Memory B cell (primary cell): ENCODE measurements at places on chromosomes 7 and 10.

DNA sequence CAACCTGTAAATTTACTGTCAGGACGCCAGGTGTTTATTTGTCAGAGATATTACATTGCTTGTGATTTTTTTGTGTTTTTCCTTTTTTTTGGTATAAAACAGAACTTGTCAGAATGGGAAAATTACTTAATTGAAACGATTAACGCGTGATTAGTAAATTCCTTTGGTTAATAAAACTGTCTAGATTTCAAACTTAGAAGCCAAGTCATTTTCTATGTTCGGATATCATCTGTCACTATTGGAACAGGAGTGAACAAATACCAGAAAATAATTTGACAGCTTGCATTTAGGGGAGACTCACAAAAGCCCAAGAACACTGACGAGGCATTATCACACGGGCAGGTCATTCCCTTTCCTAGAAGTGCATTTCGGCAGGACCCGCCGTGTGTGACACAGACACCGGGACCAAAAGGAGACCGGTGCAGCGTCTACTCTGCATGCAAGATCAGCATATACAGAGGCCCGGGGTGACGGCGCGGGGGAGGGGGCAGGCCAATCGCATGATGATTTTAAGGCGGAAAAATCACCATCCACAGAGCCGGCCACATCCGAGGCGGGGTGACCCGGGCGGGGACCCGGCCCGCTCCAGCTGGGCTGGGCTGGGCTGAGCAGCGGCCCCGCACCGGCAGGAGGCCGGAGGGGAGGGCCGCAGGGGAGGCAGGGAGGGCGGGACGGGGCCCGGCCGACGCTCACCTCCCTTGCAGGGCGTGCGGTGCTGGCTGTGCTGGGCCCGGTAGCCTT is 841 bp downstream of the GLUD1 start:
- H3K27ac ChIP-seq = peak overlapping the region; percentile 85
- no peaks in the 10 kb centered on the region for H3K27me3 ChIP-seq
- peak; percentile 52 for DNase-seq
- peaks cover 34% of the 10 kb centered on the region for H3K4me1 ChIP-seq

DNA sequence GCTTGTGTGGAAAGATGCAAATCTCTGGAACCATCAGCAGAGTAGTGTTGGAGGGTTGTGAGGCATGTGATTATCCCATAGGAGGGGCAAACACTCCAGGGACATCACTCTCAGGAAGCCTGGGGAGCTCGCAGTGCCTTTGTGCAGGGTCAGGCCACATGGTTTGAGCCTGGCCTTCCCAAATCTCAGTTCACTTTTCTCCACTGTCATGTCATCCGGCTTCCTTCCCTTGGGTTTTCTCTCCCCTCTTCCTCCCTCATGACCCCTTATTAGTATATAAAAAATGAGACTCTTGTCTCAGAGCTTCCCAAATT is 20.4 kb downstream of the TSPAN14 start:
- no peaks in the 10 kb centered on the region for H3K27me3 ChIP-seq
- H3K27ac ChIP-seq = peak overlapping the region; percentile 97
- H3K36me3 ChIP-seq = peaks cover 25% of the 10 kb centered on the region
- no peak overlapping the region for H3K4me3 ChIP-seq
- H3K4me1 ChIP-seq = peaks cover 37% of the 10 kb centered on the region
- no peak for DNase-seq

DNA sequence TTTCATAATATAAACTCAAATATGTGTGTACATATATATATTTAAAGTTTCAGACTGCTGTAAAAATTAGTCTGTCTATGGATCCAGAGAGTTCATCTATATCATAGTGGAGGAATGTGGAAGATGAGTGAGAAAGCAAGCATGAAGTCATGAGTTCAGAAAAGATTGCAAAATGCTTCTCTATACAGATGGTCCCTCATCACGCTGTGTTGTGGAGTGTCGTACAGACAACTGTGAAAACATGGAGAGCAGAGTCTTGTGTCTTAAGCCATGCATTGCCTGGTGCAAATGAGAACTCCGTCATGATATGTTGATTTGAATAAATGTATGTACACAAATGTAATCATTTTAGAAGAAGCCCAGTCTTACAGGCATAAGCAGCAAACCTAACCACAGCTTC is 316.9 kb downstream of the CNTNAP2 start:
- no peaks in the 10 kb centered on the region for H3K27me3 ChIP-seq
- H3K4me1 ChIP-seq = no peaks in the 10 kb centered on the region
- no peak for DNase-seq
- H3K27ac ChIP-seq = no peak overlapping the region
- H3K36me3 ChIP-seq = no peaks in the 10 kb centered on the region

- DNase-seq = no peak
- peaks cover 5% of the 10 kb centered on the region for H3K27me3 ChIP-seq
- peaks cover 4% of the 10 kb centered on the region for H3K4me1 ChIP-seq
- no peaks in the 10 kb centered on the region for H3K36me3 ChIP-seq
Measured at GRCh38 chr10:132847856-132848255, 61.9 kb upstream of the NKX6-2 start.

DNA sequence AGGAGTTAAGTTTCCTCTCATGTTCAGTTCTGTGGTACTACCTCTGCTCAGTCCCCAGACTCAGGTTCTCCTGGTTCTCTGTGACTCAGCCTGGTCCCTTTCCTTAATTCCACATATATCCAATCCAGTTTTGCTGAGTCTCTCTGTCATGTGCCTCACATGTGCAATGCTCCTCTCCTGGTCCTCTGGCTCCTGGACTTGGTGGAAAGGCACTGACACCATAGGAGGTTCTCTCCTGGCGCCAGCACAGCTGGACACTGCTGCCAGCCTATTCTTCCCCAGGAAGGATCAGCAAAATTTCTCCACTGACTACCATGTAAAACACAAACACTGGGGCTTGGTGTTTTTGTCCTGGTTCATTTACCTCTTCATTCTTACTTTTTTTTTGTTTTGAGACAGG is 27.8 kb downstream of the GLUD1 start:
- H3K36me3 ChIP-seq = peaks cover 39% of the 10 kb centered on the region
- DNase-seq = no peak
- H3K4me1 ChIP-seq = no peaks in the 10 kb centered on the region
- no peak overlapping the region for H3K4me3 ChIP-seq

DNA sequence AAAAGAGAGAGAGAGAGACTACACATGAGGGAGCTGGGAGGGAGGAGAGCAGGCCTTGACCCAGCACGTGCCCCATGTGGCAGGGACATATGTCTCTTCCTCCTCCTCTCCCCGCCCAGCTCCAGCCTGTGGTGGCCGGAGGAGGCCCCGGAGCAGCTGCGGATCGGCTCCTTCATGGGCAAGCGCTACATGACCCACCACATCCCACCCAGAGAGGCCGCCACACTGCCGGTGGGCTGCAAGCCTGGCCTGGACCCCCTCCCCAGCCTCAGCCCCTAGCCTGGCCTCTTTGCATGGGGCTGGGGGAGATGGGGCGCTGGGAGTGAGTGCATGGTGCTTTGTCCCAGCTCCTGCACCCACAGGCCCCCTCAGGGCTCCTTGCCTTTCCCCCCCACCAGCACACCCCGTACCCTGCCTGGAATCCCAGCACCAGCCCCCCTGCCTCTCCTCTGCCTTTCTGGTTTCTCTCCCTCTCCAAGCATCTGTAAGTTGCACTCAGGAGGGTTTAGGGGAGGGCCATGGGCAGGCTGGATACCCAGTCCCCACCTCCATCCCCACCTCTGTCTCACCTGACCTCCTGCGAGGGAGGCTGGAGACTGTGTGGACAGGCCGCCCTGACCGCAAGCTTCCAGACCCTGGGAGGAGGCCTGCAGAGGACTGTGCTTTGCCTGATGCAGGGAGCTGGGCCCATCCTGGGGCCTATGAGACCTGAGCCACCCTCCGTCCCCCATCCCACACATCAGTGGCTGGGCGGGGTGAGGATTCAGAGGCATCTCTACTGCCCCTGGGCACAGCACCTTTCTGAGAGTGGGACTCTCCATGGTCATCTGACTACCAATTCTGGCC is 4.8 kb downstream of the UPK3B start:
- no peak for DNase-seq
- no peak overlapping the region for H3K27ac ChIP-seq
- H3K4me3 ChIP-seq = no peak overlapping the region
- H3K27me3 ChIP-seq = peaks cover 1% of the 10 kb centered on the region
- no peaks in the 10 kb centered on the region for H3K36me3 ChIP-seq

DNA sequence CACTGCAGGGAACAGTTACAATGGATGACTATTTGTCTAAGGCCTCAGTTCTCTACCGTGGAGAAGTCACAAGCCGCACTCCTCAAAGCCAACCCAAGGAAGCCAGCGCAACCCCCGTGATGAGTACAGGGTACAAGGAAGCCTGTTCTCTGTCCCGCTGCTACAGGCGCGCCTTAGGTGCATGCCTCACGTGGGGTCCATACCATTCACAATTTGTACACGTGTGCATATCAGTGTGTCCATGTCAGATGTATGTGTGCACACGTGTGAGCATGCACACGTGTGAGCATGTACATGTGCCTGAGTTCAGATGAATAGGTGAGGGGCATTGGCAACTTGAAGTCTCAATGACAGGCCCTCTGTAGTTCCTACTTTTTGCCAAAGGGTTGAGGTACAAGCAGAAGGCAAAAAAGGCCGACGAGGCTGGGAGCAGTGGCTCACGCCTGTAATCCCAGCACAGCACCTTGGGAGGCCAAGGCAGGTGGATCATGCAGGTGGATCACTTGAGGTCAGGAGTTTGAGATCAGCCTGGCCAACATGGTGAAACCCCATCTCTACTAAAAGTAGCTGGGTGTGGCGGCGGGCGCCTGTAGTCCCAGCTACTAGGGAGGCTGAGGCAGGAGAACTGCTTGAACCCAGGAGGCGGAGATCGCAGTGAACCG is 62.8 kb downstream of the CTBP2 start:
- peaks cover 14% of the 10 kb centered on the region for H3K27me3 ChIP-seq
- H3K36me3 ChIP-seq = no peaks in the 10 kb centered on the region
- no peaks in the 10 kb centered on the region for H3K4me1 ChIP-seq
- no peak for DNase-seq

- no peak overlapping the region for H3K27ac ChIP-seq
- peaks cover 7% of the 10 kb centered on the region for H3K27me3 ChIP-seq
- H3K36me3 ChIP-seq = no peaks in the 10 kb centered on the region
Measured at GRCh38 chr10:116608686-116609594, 11.8 kb upstream of the PNLIPRP2 start.

GRCh38 chr7:84735011-84735410 is 451.8 kb downstream of the SEMA3D start:
- H3K27ac ChIP-seq = no peak overlapping the region
- H3K4me3 ChIP-seq = no peak overlapping the region
- H3K4me1 ChIP-seq = no peaks in the 10 kb centered on the region
- no peaks in the 10 kb centered on the region for H3K27me3 ChIP-seq
- no peaks in the 10 kb centered on the region for H3K36me3 ChIP-seq

- DNase-seq = no peak
- H3K36me3 ChIP-seq = peaks cover 18% of the 10 kb centered on the region
- H3K4me3 ChIP-seq = no peak overlapping the region
- no peak overlapping the region for H3K27ac ChIP-seq
- no peaks in the 10 kb centered on the region for H3K27me3 ChIP-seq
Measured at GRCh38 chr7:22651036-22651435, 76.0 kb upstream of the IL6 start.

DNA sequence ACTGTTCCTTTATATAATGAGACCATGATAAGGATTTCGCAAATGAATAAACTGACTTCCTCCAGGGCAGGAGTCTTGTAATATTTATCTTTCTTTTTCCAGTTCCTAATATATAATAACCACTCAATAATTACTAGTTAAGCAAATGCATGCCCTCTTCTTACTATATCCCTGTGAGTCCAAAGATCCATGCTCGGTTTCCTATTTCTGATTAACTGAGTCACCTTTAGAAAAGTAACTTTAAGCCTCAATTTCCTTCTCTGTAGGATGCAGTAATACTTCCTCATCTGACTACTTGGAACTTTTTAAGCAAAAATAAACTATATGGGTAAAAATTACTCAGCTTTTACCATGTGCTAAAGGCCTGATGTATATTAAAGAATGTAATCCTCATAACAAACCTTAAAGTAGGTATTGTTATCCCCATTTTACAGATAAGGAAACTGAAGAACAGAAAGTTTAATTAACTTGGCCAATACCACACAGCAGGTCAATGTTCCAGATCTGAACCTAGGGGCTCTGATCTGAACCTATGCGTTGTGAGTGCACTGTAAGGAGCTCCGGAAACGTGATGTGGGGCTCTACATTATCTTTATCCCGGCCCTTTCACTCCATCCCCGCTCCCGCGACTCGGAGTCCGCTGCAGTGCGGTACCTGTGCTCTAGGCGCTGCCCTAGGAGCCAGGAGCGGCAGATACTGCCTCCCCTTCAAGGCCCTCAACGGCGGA is 458 bp downstream of the COX15 start:
- H3K36me3 ChIP-seq = peaks cover 12% of the 10 kb centered on the region
- H3K4me1 ChIP-seq = peaks cover 16% of the 10 kb centered on the region
- no peak for DNase-seq
- H3K27me3 ChIP-seq = no peaks in the 10 kb centered on the region
- peak overlapping the region; percentile 100 for H3K4me3 ChIP-seq

DNA sequence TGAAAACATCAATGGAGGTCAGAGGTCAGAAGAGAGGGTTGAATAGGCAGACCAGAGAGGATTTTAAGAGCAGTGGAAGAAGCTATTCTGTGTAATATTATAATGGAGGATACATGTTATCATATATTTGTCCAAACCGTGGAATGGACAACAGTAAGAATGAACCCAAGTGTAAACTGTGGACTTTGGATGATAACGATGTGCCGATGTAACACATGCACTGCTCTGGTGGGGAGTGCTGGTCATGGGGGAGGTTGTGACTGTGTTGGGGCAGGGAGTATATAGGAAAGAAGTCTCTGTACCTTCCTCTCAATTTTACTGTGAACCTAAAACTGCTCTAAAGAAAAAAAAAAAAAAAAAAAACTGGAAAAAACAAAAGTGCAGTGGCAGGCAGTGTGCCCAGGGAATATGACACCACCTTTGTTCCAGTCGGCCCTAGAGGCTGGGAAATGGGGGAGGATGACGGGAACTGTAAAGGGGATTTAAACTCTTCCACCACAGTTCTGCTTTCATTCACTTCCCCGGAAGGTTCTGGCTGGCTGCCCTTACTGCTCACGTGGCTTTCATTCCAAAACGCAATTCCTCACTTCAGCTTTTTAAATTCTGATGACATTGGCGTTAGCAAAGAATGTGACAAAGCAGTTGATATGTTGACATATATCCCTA is 113.7 kb upstream of the ANKRD1 start:
- H3K27me3 ChIP-seq = no peaks in the 10 kb centered on the region
- no peaks in the 10 kb centered on the region for H3K36me3 ChIP-seq
- H3K4me3 ChIP-seq = no peak overlapping the region
- H3K4me1 ChIP-seq = no peaks in the 10 kb centered on the region
- H3K27ac ChIP-seq = no peak overlapping the region
- DNase-seq = no peak

DNA sequence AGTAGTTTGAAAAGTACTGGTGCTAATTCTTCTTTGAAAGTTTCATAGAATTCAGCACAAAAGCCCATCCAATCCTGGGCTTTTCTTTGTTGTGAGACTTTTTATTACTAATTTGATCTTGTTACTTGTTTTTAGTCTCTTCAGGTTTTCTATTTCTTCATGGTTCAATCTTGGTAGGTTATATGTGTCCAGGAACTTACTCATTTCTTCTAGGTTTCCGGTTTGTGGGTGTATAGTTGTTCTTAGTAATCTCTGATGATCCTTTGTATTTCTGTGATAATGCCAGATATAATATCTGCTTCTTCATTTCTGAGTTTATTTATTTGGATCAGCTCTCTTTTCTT is 147.5 kb downstream of the RTKN2 start:
- DNase-seq = no peak
- H3K4me1 ChIP-seq = peaks cover 6% of the 10 kb centered on the region
- H3K27me3 ChIP-seq = no peaks in the 10 kb centered on the region
- H3K27ac ChIP-seq = no peak overlapping the region
- peaks cover 5% of the 10 kb centered on the region for H3K36me3 ChIP-seq
- no peak overlapping the region for H3K4me3 ChIP-seq
